ENCODE measurements at places on chromosomes 1 and 21. TPM values are rescaled to one million over a fixed set of nuclear protein-coding genes. Genes with fewer than 3 reads are reported as not detected.

FRRS1 gene
- total RNA-seq = 2.8 TPM

TRPM2 gene
- 0.98 TPM for total RNA-seq

GPA33 gene
- total RNA-seq = 0.24 TPM

CFAP45 gene
- total RNA-seq = 2.4 TPM

CD5L gene
- total RNA-seq = not detected

SEC16B gene
- total RNA-seq = 0.19 TPM

UBR4 gene
- 52.4 TPM for total RNA-seq

RGS4 gene
- 49.7 TPM for total RNA-seq

DENND2D gene
- total RNA-seq = 0.41 TPM

LRRC42 gene
- total RNA-seq = 79.8 TPM

ZNF697 gene
- 2.9 TPM for total RNA-seq

VWA5B1 gene
- not detected for total RNA-seq

MRAP gene
- not detected for total RNA-seq
